ENCODE measurements at places on chromosomes 4 and X. TPM values are rescaled to one million over a fixed set of nuclear protein-coding genes. Genes with fewer than 3 reads are reported as not detected.

The SPANXB1 gene
- not detected for polyA plus RNA-seq

- DNase-seq, result peak; percentile 15
Measured at GRCh38 chrX:106611679-106612392, at the start of gene RADX. Gene RADX (plus strand): TSS chrX:106611978. CDS start chrX:106612081, 103 bp downstream.

The KIF4A gene
- 8.8 TPM for polyA plus RNA-seq

The SRPK3 gene
- polyA plus RNA-seq, result 0.27 TPM

The GPRIN3 gene
- polyA plus RNA-seq, result not detected

The HGFAC gene
- polyA plus RNA-seq, result not detected

GRCh38 chr4:98242063-98242462 is 19.1 kb upstream of the RAP1GDS1 start:
- DNase-seq, result no peak

- DNase-seq, result no peak
Measured at GRCh38 chrX:15358533-15358932, 23.2 kb upstream of the PIGA start.

The MAGEE1 gene
- 0.16 TPM for polyA plus RNA-seq

DNA sequence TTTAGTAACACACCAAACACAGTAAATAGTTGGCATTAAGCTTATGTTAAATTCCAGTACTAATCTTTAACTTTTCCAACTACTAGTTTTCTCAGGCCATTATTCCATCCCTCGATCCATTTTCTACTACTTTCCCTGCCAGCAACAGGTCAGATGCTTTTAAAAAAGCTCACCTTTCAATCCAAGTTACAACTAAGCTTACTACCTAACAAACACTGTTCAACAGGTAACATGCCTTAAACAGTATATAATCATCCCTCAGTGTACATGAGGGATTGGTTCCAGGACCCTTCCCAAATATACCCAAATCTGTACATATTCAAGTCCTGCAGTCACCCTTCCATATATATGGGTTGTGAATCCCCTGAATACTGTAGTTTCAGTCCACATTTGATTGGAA is 5.5 kb downstream of the CCNA2 start:
- DNase-seq, result no peak

DNA sequence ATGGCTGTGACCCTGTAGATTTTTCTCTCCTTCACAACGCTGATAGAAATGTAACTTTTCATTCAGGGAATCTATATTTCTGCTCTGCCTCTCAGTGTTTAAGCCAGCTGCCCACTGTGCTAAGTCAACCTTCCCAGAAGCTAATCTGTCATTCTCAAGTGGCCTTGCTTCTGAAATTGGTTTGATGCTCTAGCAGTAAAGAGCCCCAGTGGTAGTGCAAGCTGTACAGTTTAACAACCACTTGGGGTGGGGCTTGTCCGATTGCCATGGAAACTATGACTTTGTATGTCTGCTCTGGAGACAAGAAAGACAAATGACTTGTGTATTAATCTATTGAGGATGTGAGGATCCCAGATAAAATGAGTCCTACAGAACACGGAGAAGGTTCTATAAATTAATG is 620.9 kb upstream of the GALNT7 start:
- no peak for DNase-seq

GRCh38 chrX:80285131-80285773 is 135.0 kb upstream of the TENT5D start:
- no peak for DNase-seq

DNA sequence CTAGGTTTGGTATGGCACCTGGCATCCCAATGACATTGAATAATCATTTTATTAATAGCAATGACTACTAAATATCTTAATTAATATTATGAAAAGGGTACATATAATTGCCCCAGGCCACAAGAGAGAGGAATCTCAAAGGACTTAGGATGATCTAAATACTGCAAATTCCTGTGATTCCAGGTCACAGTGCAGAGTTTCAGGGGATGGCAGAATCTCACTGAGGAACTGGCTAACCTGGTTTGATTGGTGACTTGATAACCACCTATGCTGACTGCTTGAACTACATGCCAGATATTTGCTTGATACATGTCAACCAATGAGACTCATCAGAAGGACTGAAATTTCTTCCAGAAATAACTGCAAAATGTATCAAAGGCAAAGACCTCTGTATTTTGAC is 37.2 kb downstream of the BTC start:
- DNase-seq, result no peak

DNA sequence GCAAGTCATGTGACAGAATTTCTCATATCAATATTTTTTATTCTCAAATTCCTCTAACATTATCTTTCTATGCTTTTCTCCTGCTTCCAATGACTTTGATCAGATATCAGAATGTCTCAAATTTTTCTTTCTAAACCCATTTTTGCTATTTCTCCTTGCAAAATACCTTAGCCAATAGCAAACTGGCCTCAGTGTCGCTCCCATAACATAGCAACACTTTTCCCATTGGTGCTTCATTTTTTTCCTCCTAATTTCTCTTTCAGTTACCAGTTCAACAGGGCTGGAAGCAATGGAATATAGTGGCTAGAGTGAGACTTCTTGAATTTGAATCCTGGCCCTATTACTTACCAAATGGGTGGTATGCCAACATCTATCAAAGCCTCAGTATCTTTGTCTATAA is 1091.6 kb downstream of the C4orf33 start:
- DNase-seq, result no peak

- no peak for DNase-seq
Measured at GRCh38 chr4:151784706-151785105, 23.9 kb upstream of the GATB start.

- no peak for DNase-seq
Measured at GRCh38 chrX:38627683-38628082, 66.3 kb downstream of the TSPAN7 start.

DNA sequence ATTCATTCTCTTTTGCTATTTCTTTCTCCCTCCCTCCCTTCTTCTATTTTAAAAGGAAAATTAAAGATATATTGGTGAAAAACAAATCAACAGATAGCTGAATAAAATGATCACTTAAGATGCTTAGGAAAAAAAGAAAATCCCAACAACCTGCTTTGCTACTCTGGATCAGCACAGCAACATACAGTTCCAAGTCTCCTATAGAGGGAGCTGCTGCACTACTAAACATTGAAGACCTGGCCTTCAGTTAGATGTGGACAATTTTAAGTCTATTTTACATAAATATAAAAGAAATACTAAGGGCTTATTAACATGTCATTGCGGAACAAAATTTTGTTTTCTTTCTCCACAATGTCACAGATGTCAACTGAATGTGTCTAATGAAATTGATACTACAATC is 226.4 kb downstream of the MAGEB5 start:
- no peak for DNase-seq

DNA sequence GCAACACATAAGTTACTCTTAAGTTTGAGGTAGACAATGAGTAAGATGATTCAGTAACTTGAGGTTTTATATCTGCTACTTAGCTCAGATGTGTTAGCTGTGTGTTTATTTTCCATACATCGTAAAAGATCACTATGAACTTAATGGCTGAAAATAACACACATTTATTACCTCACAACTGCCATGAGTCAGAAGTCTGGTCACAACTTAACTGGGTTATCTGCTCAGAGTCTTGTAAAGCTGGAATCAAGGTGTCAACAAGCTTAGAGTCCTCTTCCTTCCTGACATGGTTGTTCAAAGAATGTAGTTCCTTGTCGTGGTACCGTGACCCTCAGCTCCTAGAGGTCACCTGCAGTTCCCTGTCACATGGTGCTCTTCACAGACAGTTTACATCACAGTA is 204.9 kb upstream of the MAGEB2 start:
- no peak for DNase-seq

DNA sequence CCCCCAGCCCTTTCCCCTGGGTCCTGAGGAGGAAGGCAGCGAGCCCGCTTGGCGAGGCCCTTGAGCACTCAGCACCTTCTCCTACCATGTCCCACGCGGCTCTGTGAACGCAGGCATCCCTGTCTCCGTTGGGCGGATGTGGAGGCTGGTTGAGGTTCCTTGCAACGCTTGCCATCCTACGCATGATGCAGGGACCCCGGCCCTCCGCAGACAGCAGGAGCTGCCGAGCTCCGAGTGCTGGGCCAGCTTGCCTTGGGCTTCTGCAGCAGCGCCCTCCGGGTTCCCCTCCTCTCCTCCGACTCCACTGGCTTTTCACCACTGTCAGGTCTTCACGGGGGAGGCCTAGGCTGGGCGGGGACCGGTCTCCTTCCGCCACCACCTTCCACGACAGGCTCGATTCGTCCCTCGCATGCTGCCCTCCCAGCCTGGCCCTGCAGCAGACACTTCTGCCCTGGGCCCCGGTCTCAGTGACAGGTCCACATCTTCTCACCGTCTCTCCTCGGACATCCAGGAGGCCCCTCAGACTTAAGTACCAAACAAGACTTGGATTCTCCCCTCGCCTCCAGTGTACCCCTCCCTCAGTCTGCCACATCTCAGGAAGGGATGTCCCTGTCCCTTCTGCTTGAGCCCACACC is 67.6 kb upstream of the HGFAC start:
- DNase-seq, result no peak

The MAGEA2 gene
- not detected for polyA plus RNA-seq

The PDHA2 gene
- not detected for polyA plus RNA-seq

The CNKSR2 gene
- 0.14 TPM for polyA plus RNA-seq

The STOX2 gene
- 3.4 TPM for polyA plus RNA-seq

- DNase-seq, result no peak
Measured at GRCh38 chr4:154471032-154471431, 20.6 kb downstream of the DCHS2 start.

Data from AG04450 (cell line).